HFFc6 (cell line): ENCODE measurements at places on chromosomes 16 and 17. TPM values are rescaled to one million over a fixed set of nuclear protein-coding genes. Genes with fewer than 3 reads are reported as not detected.
A peak's percentile ranks its signal among the peaks of the same experiment; 100 is the strongest.

DNA sequence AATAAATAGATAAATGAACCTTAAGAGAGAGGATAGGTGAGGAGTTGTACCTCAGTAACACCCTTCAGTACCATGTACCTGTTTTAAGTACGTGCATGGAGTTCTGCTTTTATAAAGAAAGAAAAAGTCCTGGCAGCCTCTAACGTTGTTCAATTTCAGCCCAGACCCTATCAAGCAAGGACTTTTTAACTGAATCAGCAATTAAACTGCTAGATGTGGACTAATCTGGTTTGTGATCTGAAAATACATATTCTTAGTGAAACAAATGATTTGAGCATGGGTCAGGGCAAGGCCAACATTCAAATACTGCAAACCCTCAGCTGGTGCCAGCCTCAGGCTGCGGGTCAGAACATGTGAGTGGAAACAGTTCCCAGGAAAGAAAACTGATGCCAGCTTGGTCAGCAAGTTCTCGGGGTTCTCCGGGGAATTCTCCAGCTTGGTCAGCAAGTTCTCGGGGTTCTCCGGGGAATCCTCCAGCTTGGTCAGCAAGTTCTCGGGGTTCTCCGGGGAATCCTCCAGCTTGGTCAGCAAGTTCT, 84.5 kb downstream of the MRM3 start:
- DNase-seq: no peak
- no peak overlapping the region for H3K27ac ChIP-seq
- H3K36me3 ChIP-seq: peaks cover 14% of the 10 kb centered on the region

GRCh38 chr17:50868140-50868438, 1.9 kb upstream of the TOB1 start:
- peak overlapping the region; percentile 95 for H3K27ac ChIP-seq
- H3K4me3 ChIP-seq: peak overlapping the region; percentile 94
- H3K4me1 ChIP-seq: peaks cover 29% of the 10 kb centered on the region

DNA sequence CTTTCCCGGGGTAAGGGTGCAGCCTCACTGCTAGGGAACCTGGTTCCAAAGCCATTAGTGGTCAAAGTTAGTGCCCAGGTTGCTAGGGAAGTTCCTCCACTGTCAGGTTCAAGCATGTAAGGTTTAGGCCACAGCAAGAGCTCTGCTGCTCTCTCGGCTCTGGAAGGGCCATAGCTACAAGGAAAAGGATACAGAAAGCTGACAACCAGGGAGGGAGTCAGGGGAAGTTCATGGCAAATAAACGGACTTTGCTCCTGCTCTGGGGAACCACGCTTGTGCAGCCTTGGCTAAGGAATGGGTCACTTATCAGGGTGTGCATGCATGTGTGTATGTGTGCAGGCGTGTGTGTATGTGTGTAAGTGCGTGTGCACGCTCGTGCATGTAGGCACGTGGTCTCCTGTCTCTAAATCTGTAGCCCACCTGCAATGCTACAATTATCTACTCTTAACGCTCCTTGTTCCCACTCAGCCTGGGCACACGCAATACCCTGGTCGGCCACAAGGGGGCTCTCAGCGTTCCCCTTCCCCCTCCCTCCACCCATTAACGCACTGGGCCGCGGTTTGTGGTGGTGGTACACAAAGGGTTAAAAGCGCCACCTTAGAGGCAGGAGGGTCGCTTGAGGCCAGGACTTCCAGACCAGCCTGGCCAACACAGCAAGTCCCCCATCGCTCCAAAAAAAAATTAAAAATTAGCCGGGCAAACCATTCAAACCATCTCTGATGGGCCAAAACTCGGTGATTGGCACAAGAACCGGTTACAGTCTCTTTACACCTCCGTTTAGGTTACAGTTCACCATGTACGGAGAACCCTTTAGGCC, 48.4 kb upstream of the KDM8 start:
- 0 out of 2 replicates have a peak, but pooled peaks cover 7% of the 10 kb centered on the region for H3K4me1 ChIP-seq
- peaks cover 7% of the 10 kb centered on the region; the same call in 1 of the 2 replicates for H3K36me3 ChIP-seq
- peaks cover 7% of the 10 kb centered on the region for H3K27me3 ChIP-seq
- H3K4me3 ChIP-seq: no peak overlapping the region

DNA sequence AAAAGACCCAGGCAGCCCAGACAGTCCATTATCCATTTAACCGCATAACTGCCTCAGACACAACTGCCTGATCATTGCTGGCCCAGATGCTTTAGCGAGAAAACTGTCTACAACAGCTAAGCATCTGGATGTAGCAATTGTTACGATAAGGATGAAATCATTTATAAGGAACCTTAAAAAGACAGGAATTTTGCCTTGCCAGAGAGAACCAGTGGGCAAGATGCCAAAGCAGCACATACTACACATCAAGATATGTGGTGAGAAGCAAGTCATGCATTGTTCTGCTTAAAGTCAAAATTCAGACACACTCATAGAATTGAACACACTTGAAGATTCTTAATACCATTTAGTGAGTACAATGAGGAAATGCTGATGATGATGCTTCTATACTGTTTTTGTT, 1525.3 kb downstream of the CDH8 start:
- H3K27me3 ChIP-seq: no peaks in the 10 kb centered on the region
- no peak for DNase-seq
- no peak overlapping the region for H3K4me3 ChIP-seq

- peaks cover 17% of the 10 kb centered on the region for H3K27me3 ChIP-seq
- H3K4me1 ChIP-seq: peaks cover 9% of the 10 kb centered on the region
- no peak for DNase-seq
- no peak overlapping the region for H3K4me3 ChIP-seq
- H3K27ac ChIP-seq: no peak overlapping the region
- H3K36me3 ChIP-seq: no peaks in the 10 kb centered on the region
Observed at GRCh38 chr16:25073854-25074253, 37.7 kb upstream of the LCMT1 start.

Gene KANSL1
- total RNA-seq: 24.4 to 27.0 TPM (median 24.8 TPM) in 3 replicates

- H3K36me3 ChIP-seq: peaks cover 19% of the 10 kb centered on the region
- peak overlapping the region; percentile 20 for H3K27ac ChIP-seq
- H3K4me1 ChIP-seq: peaks cover 24% of the 10 kb centered on the region
Observed at GRCh38 chr16:53156516-53156915, 101.7 kb downstream of the CHD9 start.

Gene KRT28
- not detected in 3 replicates for total RNA-seq

Gene TM4SF5
- not detected in 2 replicates for total RNA-seq

GRCh38 chr17:50221266-50221863, 19.9 kb upstream of the COL1A1 start:
- peaks cover 63% of the 10 kb centered on the region for H3K4me1 ChIP-seq
- DNase-seq: no peak
- H3K4me3 ChIP-seq: peak overlapping the region; percentile 62
- peaks cover 19% of the 10 kb centered on the region for H3K36me3 ChIP-seq

Gene CLEC18B
- total RNA-seq: 0.41 TPM in 1 of 3 replicates, not detected in the others

Gene HOXB9
- not detected in 3 replicates for total RNA-seq

DNA sequence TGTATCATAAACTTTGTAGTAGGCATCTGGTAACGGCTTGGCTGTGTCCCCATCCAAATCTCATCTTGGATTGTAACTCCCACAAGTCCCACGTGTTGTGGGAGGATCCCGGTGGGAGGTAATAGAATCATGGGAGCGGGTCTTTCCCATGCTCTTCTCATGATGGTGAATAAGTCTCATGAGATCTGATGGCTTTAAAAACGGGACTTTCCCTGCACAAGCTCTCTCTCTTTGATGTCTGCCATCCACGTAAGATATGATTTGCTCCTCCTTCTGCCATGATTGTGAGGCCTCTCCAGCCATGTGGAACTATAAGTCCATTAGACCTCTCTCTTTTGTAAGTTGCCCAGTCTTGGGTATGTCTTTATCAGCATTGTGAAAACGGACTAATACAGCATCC, 248.7 kb downstream of the SNX29 start:
- H3K4me3 ChIP-seq: no peak overlapping the region
- peaks cover 48% of the 10 kb centered on the region for H3K4me1 ChIP-seq
- H3K36me3 ChIP-seq: no peaks in the 10 kb centered on the region
- no peaks in the 10 kb centered on the region for H3K27me3 ChIP-seq
- no peak overlapping the region for H3K27ac ChIP-seq
- no peak for DNase-seq

Gene RBFOX1
- total RNA-seq: not detected in 3 replicates
